ENCODE measurements at places on chromosomes 4 and X. TPM values are rescaled to one million over a fixed set of nuclear protein-coding genes. Genes with fewer than 3 reads are reported as not detected.

IGFBP7 gene
- 0.28 TPM for total RNA-seq

GPR50 gene
- total RNA-seq = not detected

PAGE4 gene
- total RNA-seq = not detected

SMIM31 gene
- not detected for total RNA-seq

TMEM271 gene
- not detected for total RNA-seq

BMP15 gene
- total RNA-seq = not detected

REELD1 gene
- total RNA-seq = 0.55 TPM

GRCh38 chr4:127240764-127241105 is 392.0 kb upstream of the INTU start:
- no peak for DNase-seq
- no peak overlapping the region for H3K27ac ChIP-seq
- no peaks in the 10 kb centered on the region for H3K36me3 ChIP-seq
- no peaks in the 10 kb centered on the region for H3K4me1 ChIP-seq

DNA sequence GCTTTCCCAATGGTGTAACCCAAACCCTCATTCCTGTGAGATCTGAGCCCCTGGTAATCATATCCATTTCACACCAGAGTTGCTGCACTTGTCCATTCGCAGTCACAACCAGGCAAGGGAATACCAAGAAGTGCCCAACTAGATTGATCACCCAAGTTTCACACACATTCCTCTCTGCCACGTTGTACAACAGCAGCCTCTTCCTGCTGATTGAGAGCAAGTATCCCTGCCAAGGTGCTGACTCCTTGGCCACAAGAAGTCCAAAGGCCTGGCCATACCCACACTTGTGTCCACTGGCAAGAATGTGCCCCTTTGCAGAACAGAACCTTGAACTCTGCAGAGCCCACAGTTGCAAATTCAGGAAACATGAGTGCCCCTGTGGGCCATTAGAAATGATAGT is 6.5 kb upstream of the ACOT9 start:
- H3K27ac ChIP-seq = no peak overlapping the region
- no peak overlapping the region for H3K4me3 ChIP-seq
- peaks cover 4% of the 10 kb centered on the region for H3K4me1 ChIP-seq
- no peaks in the 10 kb centered on the region for H3K27me3 ChIP-seq
- DNase-seq = no peak
- no peaks in the 10 kb centered on the region for H3K36me3 ChIP-seq

- no peak overlapping the region for H3K4me3 ChIP-seq
- H3K4me1 ChIP-seq = no peaks in the 10 kb centered on the region
- no peak for DNase-seq
- H3K27me3 ChIP-seq = no peaks in the 10 kb centered on the region
- no peaks in the 10 kb centered on the region for H3K36me3 ChIP-seq
- H3K27ac ChIP-seq = no peak overlapping the region
These were observed 1520.1 kb downstream of the PCDH18 start for GRCh38 chr4:136012220-136012619.

DNA sequence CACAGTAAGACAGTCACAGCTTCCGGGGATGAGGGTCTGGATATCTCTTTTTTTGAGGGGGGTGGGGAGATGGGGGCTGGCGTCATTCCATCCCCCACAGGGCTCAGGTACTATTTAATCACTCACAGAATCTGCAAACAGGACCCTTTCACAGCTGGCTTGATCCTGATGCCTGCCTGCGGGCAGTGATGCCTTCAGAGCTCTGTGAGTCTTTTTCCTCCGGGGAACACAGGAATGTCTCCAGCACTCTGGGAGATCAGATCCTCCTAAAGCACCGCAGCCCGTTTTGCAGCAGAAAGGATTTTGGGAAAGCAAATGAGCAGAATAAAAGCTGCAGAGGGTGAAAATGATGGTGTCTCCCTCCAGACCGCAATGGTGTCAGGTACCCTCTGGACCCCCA is 13.2 kb upstream of the SHOX start:
- no peak for DNase-seq
- peaks cover 2% of the 10 kb centered on the region for H3K4me1 ChIP-seq
- no peaks in the 10 kb centered on the region for H3K36me3 ChIP-seq
- H3K27ac ChIP-seq = no peak overlapping the region

GRCh38 chrX:45775468-45775867 is 574.8 kb upstream of the DIPK2B start:
- peaks cover 21% of the 10 kb centered on the region for H3K36me3 ChIP-seq
- no peak overlapping the region for H3K27ac ChIP-seq
- H3K4me1 ChIP-seq = peaks cover 39% of the 10 kb centered on the region
- no peaks in the 10 kb centered on the region for H3K27me3 ChIP-seq
- DNase-seq = no peak

Data from activated naive CD8-positive, alpha-beta T cell treated with anti-CD3 and anti-CD28 coated beads, Interleukin-2, amount 10 ng/mL, durations not matched to agents 7 days and 5 days (primary cell).